ENCODE measurements at places on chromosomes 5 and 9.

GRCh38 chr9:125293134-125293533 is 31.5 kb downstream of the GAPVD1 start:
- DNase-seq: no peak

GRCh38 chr5:33049842-33050241 is 338.7 kb downstream of the NPR3 start:
- no peak for DNase-seq

GRCh38 chr5:159752622-159753275 is 163.5 kb upstream of the ADRA1B start:
- DNase-seq: no peak

DNA sequence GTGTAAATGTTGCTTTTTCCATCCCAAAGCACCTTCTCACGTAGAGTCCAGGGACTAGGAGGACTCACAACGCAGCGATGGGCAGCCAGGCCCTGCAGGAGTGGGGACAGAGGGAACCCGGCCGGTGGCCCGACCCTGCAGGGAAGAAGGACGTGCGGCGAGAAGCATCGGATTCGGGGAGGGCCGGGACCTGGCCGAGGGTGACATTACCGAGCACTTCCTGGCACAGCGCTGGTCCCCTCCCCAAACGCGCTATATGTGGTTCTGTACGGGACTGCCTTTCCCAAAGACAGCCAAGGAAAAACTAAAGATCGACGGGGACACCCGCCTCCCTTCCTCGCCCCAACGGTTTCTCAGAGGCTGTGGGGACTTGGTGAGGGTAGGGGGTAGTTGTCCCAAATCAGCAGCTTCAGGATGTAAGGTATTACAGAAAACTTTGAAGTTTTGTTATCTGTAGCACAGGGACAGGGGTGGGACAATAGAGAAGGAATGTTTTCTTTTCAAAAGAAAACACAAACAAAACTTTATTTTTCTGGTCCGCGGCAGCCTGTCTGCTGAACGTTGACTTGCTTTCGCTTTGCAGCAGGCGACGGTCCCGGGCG is 887 bp upstream of the MAP3K1 start:
- peak; percentile 79 for DNase-seq

DNA sequence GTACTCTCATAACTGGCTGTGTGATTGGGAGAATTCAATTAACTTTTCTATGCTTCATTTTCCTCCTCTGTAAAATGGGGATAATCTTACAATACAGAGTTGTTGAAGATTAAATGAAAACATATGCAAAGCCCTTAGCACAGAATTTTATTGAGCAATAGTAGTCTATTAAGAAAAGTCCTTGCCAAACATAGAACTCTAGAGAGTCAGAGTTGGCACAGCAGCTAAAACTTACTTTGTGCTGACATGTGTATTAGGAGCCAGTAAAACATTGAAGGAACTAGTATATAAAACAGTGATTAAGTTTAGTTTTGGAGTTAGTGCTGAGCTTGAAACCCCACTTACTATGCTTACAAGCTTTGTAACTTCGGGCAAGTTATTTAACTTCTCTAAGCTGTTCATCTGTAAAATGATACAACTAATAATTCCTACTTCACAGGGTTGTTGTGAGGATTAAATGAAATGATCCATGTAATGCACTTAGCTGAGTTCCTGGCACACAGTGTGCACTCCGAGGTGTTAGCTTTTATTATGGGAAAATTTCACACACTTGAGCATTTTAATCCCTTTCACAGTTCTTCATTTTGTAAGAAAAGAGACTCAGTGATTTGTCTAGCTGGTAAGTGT is 20.0 kb upstream of the GRIN3A start:
- DNase-seq: no peak

- no peak for DNase-seq
Observed at GRCh38 chr5:2999926-3000325, 248.4 kb upstream of the IRX2 start.

- no peak for DNase-seq
Observed at GRCh38 chr9:23606107-23606506, 219.9 kb downstream of the ELAVL2 start.

DNA sequence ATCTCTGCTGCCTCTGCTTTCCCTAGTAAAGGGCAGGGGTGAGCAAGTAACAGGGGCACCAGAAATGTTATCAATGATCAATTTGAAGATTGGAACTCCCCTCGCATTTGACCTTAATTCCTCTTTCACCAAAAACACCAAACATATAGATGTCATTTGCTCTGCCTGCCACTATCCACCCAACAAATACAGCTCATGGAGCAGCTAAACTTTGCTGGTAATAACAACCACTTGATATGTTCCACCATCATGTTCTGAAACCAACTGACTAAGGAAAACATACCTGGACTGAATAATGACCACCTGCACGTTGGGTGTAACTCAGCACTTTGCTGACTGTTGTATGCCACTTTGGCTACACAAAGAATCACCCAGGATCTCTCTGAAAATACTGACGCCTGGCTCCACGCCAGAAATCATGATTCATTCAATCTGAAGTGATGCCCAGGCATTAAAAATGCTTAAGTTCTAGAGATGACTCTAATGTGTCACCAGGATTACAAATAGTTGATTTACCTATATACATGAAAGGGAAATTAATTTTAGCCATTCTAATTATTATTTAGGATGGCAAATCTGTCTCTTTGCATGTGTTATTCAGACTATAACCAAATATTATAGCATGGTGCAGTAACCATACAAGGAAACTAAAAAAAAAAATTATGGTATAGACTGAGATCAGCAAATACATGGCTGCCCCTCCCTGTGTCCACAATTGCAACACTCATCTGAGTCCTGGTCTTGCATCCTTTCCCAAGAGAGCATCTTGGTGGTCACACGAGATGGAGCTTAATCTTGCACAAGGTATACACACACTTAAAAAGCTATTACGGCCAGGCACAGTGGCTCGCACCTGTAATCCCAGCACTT is 43.1 kb upstream of the TTC39B start:
- DNase-seq: no peak

GRCh38 chr5:151458314-151458713 is 10.9 kb downstream of the SLC36A1 start:
- DNase-seq: no peak

Data from activated CD8-positive, alpha-beta memory T cell treated with anti-CD3 and anti-CD28 coated beads for 24 hours (primary cell).